Stimulated activated CD8-positive, alpha-beta memory T cell treated with anti-CD3 and anti-CD28 coated beads, Interleukin-4, amount 100 ng/mL, for 4 hours (primary cell): ENCODE measurements at places on chromosomes 6 and 20.

DNA sequence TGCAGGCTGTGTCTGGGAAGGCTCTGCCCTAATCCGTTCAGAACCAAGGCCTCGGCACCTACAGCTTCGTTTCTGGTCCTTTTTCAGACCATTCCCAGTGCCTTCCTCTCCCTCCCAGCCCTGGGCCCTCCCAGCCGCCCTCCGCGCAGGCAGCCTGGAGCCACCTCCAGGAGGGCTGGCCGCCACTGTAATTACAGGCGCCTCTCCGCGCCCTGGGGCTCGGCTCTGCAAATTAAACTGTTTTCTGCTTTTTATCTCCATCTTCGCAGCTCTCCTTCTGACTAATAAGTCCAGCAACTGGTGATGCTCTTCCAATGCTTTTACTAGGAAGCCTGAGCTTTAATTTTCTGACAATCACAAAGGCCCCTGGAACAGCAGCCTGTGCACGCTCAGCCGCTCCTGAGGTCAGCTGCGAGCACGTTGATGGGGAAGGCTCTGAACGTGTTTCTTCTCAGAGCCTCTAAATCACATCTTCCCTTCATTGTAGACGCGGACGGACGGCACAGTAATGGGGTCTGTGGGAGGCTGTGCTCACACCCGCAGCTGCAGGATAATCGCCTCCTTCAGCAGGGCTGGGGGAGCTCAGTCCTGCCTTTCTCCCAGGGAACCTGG lies 194.6 kb downstream of the DLL1 start:
- no peak for DNase-seq

- DNase-seq, result no peak
Measured at GRCh38 chr20:8221887-8222419, 89.9 kb downstream of the PLCB1 start.

- DNase-seq, result no peak
Measured at GRCh38 chr6:24535210-24535609, 40.4 kb downstream of the ALDH5A1 start.

DNA sequence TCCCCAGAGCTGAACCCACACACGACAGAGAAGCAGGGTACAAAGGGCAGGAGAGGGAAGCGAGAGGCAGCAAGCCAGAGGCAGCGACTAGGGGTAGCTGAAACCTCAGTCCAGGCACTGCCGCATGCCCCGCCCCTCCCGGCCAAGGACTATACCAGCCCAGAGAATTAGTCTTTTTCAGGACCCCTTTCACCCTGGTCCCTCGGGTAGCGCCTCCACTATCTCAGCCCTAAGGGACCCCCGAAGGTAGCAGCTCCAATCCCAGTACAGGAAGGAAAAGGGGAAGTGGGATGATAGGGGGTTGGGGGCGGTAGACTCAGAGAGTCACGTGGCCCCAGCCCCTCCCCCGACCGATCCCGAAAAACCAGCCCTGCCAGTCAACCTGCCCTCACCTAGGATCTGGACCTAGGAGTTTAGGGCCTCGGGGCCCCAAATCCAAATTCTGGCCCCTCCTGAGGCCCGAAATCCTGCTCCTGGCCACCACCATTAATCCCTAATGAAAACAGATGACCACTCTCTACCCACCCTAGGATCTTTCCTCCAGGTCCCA lies 1.3 kb downstream of the RGL2 start:
- DNase-seq, result no peak

GRCh38 chr6:106858653-106859092 lies 115.9 kb downstream of the CD24 start:
- no peak for DNase-seq

DNA sequence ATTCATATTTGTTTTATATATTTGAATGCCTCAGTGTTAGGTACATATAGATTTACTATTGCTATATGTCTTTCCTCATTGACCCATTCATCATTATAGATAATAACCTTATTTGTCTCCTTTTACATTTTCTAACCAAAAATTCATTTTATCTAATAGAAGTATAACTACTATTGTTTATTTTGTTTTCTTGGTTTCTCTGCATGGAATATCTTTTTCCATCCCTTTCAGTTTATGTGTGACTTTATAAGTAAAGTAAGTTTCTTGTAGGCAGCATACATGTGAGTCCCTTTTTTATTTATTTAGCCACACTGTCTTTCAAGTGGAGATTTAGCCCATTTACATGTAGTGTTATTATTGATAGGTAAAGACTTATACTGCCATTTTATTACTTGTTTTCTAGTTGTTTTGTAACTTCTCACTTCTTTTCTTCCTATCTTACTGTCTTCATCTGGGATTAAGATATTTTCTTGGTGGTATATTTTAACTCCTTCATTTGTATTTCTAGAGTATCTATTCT lies 572.0 kb upstream of the MAN1A1 start:
- no peak for DNase-seq

DNA sequence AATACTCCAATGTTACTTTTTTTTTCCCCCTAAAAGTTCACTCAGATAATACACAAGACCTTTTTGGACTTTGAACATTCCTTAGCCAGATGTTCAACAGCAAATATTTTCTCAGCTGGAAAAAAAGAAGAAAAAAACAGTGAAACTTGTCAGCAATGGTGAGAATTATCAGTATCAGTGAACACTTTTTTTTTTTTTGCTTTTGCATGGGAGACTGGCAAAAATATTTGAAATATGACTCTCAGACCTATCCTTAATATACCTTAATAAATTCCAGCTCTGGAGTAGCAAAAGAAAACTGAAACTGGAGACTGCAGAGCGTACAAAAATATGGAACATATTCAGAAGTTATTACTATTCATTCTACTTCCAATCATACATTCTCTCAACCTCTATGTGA lies 92.3 kb downstream of the RFPL4B start:
- no peak for DNase-seq

GRCh38 chr6:161303628-161304340 lies 29.9 kb upstream of the AGPAT4 start:
- DNase-seq, result no peak

GRCh38 chr6:118669561-118669960 lies 18.2 kb upstream of the CEP85L start:
- no peak for DNase-seq

DNA sequence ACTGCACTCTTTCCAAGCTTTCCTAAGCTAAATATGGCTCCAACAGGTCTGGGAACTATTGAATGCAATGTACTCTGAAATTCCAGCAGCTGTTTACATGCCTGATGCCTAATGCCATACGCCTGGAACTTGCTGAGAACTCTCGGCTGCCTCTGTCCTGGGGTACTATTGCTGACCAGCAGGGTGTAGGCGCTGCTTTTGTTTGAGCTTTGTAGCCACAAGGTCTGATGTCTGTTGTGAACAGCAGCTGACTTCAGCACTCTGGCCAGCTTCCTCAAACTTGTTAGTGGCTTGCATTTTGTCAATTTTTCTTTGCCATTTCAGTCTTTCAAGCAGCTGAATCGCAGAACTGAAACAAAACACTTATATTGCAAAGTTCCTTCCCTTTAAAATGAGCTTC lies 26.7 kb downstream of the SAYSD1 start:
- no peak for DNase-seq

DNA sequence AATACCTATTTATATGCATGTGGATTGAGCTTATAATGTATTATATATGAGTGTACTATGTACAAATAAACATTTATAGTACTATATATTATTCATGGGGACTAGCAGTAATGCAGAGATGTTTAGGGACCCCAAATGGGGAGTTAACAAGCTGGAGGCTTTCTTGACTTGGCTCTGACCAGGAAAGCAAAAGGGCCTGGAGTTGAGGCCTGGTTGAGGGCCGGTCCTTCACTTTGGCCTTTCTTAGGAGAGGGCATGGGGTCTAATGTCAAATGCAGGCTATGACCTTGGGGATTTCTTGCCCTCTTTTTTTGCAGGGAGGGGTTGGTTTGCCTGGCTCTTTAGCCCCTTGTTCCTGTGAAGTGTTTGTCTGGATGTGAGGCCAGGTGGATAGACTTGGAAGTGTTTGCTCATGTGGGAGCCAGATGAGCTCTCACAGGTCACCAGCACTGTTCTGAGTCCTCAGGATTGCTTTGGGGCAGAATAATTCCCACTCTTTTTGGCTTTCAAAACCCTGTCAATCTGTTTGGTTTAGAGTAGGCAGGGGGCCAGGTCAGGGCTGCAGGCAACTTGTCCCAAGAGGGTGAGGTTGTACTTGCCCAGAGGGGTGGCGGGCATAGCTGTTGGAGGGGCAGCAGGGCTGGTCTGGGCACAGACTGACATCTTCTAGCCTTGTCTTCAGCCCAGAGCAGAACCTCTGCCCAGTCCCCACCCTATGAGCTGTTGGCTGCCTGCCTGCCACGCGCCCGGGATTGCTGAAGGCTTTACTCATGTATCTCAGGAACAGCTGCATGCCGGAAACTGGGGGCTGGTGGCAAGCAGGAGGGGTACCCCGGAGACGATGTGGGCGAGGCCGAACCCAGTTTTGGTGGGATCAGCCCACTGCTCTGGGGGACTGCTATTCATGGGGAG lies 14.6 kb downstream of the TJAP1 start:
- no peak for DNase-seq

DNA sequence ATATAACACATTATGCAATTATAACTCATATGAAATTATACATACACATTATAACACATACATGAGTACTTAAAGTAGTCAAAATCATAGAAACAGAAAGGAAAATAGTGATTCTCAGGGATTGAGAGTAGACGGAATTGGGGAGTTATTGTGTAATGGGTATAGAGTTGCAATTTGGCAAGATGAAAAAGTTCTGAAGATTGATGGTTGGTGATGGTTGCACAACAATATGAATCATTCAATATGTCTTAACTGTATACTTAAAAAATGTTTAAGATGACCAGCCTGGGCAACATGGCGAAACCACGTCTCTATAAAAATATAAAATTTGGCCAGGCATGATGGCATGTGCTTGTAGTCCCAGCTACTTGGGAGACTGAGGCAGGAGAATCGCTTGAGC lies 372.7 kb downstream of the CDKAL1 start:
- DNase-seq, result no peak

DNA sequence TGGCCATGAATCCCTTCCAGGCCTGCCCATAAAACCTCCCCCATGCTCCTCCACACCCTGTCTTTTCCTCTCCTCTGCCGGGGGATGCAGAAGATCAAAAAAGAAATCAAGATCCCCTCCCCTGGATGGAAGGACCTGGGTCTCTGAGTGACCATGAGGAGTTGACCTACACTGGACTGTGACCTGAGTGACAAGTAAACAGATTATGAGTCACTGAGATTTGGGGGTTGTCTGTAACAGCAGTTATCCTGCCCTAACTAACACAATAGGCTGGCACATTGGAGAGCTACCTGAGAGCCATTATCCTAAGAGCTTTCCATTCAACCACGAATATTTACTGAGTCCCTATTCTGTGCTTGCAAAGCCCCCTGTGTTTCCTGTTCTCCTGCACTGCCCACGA lies 28.4 kb upstream of the SIRPA start:
- no peak for DNase-seq

- no peak for DNase-seq
Measured at GRCh38 chr6:89067796-89068195, 12.8 kb upstream of the PNRC1 start.

GRCh38 chr6:169617562-169617961 lies 84.3 kb downstream of the WDR27 start:
- no peak for DNase-seq

GRCh38 chr6:118697554-118697953 lies 46.2 kb upstream of the CEP85L start:
- DNase-seq, result no peak

- DNase-seq, result no peak
Measured at GRCh38 chr6:80170433-80170832, 64.0 kb downstream of the BCKDHB start.

DNA sequence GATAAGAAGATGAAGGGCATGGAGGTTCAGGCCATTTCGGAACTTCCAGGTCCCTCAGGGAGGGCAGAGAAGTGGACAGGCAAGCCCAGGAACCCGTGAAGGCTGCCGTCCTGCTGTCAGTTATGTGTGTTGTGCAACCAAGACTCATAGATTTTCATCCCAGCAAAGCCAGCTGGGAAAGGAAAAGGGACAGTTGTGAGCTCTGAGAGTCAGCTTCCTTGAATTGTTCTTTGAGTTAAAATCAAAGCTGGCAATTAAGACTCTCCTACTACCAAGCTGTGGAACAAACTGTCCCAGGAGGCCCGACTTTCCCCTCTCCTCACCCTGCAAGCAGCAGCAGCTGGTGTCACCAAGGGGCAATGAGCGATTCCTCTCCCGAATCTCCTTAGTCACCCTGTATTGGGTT lies 46.3 kb upstream of the IYD start:
- DNase-seq, result no peak

DNA sequence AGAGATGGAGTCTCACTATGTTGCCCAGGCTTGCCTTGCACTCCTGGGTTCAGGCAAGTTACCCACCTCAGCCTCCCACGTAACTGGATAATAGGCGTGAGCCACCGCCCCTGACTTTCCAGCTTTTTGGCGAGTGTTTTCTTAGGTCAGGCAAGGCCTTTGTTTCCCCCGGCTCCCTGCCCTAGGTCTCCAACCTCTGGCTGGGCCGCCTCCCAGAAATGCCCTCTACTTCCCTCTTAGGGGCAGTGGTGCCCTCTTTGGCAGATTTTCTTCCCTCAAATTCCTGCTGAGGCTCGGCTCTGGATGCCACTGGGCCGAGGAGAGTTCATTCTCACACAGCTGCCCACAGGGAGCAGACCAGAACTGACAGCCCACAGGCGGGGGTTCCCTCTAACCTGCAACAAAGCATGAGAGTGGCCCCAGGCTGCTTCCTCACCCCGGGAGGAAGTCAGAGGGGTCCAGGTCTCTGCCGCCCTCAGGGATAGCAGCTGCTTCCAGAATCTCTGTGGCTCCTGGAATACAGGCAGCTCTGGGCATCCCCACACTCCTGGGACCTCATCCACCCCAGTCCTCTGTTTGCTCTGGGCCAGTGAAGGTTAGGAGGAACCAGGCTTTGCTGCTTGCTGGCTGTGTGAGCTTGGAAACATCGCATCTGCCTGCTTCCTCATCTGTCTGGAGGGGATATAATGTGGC lies 56.5 kb downstream of the TCP11 start:
- DNase-seq, result no peak

DNA sequence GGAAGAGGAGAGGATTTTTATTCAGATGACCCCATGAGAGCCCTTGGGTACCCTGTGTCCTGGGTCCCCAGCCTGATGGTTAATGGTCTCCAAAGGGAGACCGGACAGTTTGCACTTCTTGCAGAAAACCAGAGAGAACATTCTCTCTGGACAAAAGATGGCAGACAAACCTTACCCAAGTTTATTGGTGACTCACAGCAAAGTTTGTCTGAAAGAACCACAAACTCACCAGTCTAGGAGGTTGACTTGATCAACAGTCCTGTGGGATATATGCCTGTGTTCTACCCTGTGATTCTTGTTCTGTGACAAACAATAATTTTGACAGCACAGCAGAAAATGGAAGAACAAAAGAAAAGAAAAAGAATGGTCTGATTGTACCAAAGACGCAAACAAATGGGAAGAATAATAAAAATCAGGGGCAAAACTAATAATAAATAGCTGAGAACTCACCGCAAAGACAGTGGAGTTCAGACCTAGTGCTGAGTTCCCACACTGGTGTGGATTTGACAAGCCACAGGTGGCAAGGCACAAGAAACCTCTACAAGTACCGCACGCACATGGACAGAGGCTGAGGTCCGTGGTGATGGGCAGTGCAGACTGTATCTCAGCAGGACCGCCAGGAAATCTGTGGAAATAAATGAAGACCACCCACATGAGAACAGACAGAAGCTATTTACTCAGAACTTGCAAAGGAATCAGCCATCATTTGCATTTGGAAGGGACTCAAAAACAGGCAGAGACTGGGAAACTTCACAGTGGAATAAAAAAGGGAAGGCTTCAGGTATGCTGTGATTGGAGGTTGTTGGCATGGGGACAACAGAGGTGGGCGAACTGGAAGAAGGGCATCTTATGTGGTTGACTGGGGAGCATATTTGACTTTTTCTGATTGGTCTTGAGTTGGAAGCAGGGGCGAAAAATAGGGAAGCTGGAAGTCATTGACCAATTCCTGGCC lies 246.3 kb upstream of the RNF24 start:
- DNase-seq, result no peak

- DNase-seq, result no peak
Measured at GRCh38 chr6:22019857-22020256, 277.0 kb downstream of the PRL start.
